ENCODE measurements at places on chromosomes 12 and 14.
A peak's percentile ranks its signal among the peaks of the same experiment; 100 is the strongest.

DNA sequence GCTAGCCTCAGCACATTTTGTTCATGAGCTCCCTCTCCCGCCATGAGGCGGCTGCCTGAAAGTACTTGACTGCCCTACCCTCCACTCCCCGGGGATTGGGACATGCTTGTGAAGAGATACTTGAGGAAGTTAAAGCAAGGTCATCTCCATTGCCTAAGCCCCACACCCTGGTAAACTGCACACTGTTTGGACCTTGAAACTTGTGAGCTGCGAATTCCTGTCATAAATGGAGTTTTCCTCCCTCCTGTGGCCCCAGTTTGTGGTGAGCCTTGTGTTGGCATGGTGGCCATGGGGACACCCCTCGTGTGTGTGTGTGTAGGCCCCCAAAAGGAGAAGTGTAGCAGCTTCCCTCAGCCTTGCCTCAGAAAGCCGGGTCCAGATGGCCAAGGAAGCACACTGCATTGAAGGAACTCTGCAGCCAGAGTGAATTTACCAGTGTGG lies 395.5 kb downstream of the ZFP36L1 start:
- no peak for DNase-seq

DNA sequence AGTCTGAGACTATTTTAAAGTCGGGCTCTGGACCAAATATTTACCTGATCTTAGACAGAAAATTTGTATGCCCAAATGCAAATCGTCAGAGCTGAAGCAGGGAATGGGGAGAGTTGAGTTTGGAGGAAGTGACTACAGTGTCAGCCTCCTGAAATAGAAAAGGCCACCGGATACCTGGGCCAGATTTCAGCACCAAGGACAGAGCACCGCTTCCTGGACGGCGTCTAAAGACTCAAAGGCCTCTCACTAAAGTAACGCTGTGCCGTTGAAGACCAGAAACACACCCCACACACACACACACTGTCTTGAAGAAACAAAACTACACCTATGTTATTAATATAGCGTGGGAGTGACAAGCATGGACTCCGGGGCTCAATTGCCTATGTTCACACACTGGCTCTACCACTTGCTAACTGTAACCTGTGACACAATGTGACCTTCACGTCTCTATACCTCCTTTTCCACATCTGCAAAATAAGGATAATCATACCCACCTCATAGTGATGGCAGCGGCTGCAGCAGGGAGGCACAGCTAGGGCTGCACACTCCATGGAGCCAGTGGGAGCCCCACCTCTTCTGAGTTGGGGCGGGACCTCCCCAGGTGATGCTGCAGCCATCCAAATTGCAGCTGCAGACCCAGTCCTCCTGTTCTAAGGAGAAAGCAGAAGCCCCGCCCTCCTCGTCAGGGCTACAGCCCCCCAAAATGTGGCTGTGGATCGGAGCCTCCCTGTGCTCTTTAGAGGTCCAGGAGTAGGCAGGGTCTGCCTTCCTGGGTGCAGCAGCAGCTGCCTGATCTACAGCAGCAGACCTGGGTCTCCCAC lies 35.6 kb downstream of the KRT76 start:
- peak; percentile 69 for DNase-seq

- DNase-seq: no peak
Observed at GRCh38 chr14:92215579-92215978, 93.8 kb downstream of the CPSF2 start.

DNA sequence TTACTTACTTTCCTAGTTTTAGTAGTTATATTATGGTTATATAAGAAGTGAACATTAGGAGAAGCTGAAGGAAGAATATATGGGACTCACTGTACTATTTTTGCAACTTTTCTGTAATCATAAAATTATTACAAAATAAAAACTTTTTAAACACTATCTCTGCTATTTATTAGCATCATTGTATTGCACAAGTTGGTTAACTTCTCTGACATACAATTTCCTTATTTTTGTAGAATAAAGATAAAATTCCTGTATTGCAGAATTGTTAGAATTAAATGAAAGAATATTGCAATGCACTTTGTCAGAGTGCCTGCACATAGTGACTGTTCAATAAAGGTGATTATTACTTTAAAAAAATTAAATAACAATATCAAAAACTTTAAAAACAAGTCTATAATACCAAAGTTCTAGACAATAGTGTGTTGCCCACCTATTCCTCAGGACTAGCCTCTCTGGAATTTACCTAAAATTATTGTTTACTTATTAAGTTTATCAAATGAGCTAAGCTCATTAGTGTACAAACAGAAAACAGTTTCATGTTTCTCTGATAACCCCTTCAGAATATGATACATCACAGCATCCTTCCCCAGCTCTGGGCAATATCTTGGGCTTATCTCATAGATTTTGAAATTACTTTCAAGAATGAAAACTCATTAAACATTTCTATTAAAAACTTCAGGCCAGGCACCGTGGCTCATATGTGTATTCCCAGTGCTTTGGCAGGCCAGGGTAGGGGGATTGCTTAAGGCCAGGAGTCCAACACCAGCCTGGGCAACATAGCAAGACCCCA lies 77.4 kb upstream of the TMPO start:
- DNase-seq: no peak

GRCh38 chr14:85853996-85854526 lies 324.1 kb downstream of the FLRT2 start:
- no peak for DNase-seq

DNA sequence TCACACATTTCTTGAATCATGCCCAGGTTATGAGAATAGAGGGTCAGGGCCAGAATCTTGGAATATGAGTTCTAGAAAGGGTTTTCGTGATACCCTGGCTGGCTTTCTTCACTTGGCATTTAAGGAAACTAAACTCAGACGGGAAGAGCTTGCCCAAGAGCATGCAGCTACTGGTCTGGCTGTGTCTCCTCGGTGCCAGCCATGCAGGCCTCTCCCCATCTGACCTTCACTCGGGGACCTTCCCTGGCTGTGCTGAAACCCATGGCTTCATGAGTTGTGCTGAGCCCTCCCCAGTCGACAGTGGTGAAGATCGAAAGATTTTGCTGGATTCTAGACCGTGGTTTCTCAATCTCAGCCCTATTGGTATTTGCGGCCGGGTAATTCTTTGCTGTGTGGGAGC lies 38.0 kb downstream of the FOXN3 start:
- DNase-seq: no peak

- DNase-seq: no peak
Observed at GRCh38 chr14:55201219-55202101, 10.1 kb upstream of the DLGAP5 start.

DNA sequence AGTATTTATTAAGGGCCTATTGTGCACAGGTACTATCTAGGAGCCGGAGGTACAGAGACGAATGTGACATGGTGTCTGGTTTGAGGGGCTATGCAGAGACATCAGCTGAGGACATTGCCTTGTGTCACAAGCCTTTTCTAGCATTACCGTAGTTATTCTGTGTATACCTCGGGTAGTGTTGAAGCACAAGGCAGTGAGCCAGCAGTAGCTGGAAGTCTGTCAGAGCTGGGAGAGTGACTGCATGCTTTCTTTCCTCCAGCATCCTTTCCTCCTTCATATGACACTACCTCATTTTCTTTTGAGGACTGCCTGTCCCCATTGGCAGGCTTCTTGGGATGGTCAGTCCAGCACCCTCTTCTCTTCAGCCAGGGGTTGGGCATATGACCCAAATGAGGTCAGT lies 77.0 kb downstream of the POLR3B start:
- DNase-seq: no peak

DNA sequence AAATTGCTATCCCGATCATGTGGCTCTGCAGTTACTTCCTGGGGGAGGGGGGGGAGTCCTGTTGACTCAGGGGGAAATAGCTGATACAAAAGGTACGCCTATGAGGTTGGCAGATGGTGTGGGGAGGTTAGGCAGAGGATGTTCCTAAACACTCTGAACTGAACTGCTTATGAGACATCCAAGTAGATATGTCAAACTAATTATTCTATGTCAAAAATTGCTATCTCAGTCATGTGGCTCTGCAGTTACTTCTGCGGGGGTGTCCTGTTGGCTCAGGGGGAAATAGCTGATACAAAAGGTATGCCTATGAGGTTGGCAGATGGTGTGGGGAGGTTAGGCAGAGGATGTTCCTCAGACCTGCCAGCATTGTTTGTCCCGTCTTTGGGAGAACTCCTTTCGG lies 5.1 kb upstream of the VCPKMT start:
- no peak for DNase-seq

DNA sequence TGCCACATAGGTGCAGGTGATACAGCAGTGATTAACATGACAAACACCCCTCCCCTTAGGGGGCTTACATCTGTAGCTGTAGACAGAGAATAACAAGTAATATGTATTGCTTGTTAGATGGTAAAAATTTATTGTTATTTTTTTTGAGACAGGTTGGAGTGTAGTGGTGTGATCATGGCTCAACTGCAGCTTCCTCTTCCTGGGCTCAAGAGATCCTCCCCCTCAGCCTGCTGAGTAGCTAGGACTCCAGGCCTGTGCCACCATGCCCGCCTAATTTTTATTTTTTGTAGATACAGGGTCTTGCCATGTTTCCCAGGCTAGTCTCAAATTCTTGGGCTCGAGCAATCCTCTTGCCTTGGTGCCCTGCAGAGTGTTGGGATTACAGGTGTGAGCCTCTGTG lies 19.8 kb downstream of the DIP2B start:
- no peak for DNase-seq

DNA sequence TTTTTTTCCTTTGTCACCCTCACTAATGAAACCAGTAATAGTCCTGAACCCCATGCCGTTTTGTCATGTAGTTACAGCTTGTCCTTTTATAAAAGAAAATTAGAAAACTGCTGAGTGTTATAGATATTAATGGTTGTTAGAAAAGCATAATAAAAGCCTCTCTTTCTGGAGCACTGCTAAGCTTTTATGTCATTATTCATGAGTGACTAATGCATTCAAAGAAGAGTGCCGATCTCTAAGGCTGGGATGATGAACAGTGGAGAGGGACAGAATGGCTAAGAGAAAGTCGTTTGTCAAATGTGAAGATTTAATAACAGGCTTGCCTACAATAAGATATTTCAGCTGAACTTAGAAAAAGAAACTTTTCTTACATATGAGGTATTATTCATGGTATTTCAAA lies 121.6 kb downstream of the MGAT4C start:
- no peak for DNase-seq

GRCh38 chr14:81137316-81137715 lies 83.4 kb downstream of the GTF2A1 start:
- DNase-seq: no peak

DNA sequence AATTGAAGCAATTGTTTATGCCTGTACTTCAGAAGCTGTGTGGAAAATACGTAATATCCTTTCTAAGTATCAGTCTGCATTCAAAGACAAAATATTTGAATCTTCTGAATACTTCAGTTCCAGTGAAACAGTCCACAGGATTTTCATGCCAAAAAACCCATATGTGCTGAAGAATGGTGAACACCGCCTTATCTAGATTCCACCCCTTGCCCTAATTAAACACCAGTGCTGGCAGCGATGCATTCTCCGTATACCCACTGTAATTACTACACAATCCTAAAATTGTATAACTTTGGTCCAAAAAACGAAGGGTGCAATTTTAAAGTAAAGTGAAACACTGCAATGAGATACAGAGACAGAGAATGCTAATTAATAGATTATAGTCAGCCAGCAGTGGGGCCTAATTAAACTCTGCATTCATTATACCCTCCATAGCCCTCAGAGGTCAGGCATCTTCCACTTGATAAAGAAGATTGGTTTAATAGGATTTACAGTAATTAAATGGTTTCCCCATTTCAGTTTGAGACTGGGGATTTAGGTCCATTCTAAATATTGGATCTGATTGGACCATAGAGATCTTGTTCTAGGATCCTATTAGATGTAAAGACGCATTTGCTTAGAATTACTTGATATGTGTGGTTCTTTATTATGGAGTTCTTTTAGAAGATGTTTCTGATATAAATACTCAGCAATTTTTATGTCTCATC lies 43.9 kb downstream of the ERC1 start:
- DNase-seq: no peak

- DNase-seq: no peak
Observed at GRCh38 chr12:73678335-73678734, 859.3 kb upstream of the ATXN7L3B start.

DNA sequence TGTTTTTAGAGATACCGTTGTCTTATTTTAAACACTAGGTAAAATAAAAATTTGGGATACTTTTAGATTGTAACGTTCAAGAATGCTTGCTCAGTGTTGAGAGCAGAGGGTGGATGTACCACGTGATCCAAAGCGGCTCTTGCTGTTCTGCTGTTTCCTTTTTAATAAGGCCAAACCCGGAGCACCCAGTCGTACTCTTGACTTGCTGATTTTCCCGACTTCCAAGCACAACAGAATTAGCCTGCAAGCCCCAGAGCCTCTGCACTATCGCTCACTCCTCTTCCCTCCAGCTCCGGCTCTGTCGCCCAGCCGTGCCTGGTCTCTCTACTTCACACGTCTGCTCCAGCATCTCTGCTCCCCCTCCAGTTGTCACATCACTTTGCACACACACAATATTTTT lies 77.3 kb downstream of the EMP1 start:
- no peak for DNase-seq

DNA sequence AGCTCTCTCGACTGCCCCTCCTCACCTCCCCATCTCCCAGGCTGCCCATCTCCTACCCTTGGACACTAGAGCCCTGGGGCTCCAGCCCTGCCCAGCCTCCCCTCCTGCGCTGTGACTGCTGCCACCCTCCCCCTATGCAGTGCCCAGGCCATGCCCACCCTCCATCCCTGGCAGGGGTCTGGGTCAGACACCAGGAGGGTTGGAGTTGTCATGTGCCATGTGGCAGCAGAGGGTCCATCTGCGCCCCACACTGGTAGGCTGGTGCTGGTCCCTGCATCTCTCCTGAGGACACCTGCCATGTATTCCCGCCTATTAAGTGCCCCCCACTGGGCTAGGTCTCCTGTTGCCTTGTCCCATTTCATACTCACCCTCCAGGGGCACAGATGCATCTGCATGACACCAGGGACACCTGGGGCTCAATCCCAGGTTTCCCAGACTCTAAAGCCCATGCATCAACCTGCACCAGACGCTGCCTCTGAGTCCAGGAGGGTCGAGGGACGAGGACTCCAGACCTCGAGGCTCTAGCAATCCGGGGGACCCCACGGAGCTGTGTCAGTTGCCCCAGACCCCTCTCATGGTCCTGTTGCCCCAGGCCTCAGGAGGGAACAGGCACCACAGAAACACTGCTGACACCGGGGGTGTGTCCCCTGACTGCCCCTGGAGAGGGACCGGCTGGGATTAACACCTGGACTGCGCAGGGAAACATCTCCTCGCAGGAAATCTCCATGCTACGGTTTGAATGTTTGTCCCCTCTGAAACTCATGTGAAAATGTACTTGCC lies 23.4 kb upstream of the SFSWAP start:
- no peak for DNase-seq

- no peak for DNase-seq
Observed at GRCh38 chr12:79658221-79658620, 32.5 kb downstream of the PAWR start.

DNA sequence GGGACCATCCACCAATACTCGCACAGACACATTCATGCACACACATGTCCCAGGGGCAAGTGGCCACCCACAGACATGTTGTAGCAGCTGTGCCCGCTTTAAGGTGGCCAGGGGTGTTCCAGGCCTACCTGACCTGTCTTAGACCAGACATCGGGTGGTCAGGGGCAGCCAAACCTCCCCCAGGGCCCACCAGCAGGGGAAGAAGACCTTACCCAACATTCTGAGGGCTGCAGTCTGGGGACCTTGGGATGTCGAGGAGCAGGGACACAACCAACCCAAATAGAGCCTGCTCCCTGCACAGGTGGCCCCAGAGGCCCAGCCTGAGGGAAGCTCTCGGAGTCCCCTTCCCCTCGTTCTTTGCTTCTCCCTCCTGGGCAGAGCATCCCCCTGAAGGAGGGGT lies 1.7 kb upstream of the TMEM119 start:
- no peak for DNase-seq
